Right atrium auricular region (tissue), 2 donors: ENCODE measurements at places on chromosomes 5 and 9.

DNA sequence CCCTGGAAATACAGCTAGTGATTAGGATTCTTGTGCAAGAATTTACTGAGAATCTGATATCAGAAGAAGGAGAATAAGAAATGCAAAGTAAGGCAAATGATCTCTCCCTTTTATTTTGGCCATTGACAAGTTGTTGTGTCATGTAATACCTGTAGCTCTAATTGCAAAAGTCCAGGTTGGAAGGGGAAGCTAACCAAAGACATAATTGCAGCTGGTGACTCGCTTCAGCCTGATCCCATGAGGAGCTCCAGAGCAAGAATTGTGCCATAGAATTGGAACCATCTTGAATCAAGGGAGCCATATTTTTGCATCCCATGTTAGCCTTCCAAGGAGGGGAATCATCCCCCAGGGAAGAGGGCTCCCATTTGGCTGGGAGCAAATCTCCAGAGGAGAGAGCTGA, 149.6 kb upstream of the MOCS2 start:
- H3K4me3 ChIP-seq: no peak overlapping the region
- no peak for DNase-seq
- H3K27me3 ChIP-seq: no peaks in the 10 kb centered on the region
- no peak overlapping the region for H3K27ac ChIP-seq
- no peaks in the 10 kb centered on the region for H3K36me3 ChIP-seq

DNA sequence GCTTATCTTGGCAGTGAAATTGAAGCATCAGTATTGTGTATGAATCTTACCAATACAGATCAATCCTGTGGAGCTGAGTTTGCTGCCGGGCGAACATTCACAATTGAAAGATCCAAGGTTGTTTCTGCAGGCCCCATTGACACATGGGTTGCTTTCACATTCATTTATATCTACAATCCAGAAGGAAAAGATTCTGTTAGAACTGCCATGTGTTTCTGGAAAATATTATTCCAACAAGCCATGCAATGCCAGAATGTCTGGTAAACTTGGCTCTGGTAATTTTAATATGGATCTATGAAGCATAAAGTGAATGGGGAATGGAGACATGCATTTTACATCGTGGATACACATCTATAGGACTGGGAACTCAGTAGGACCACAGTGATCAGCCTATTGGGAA, 180.8 kb downstream of the FBN2 start:
- H3K36me3 ChIP-seq: no peaks in the 10 kb centered on the region
- H3K27me3 ChIP-seq: no peaks in the 10 kb centered on the region
- H3K4me1 ChIP-seq: no peaks in the 10 kb centered on the region

DNA sequence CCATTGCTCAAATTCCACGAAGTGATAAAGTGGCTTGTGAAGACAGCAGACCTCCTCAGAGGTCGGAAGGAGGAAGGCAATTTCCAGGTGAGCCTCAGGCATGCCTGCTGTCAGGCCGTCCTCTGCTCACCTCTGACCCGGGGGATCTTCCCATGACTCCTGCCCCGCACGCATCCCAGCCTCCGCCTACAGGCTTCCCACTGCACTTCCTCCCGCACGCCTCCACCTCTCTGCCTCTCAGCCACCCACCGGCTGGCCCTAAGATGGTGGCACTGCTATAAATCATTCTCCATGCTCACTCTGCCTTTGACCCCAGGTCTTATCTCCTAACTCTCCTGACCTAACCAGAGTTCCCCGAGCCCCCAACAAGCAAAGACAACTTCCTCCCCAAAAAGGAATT, 49.4 kb upstream of the DNAH5 start:
- no peak overlapping the region for H3K4me3 ChIP-seq
- no peak overlapping the region for H3K27ac ChIP-seq
- H3K27me3 ChIP-seq: no peaks in the 10 kb centered on the region
- no peaks in the 10 kb centered on the region for H3K36me3 ChIP-seq
- H3K4me1 ChIP-seq: no peaks in the 10 kb centered on the region

DNA sequence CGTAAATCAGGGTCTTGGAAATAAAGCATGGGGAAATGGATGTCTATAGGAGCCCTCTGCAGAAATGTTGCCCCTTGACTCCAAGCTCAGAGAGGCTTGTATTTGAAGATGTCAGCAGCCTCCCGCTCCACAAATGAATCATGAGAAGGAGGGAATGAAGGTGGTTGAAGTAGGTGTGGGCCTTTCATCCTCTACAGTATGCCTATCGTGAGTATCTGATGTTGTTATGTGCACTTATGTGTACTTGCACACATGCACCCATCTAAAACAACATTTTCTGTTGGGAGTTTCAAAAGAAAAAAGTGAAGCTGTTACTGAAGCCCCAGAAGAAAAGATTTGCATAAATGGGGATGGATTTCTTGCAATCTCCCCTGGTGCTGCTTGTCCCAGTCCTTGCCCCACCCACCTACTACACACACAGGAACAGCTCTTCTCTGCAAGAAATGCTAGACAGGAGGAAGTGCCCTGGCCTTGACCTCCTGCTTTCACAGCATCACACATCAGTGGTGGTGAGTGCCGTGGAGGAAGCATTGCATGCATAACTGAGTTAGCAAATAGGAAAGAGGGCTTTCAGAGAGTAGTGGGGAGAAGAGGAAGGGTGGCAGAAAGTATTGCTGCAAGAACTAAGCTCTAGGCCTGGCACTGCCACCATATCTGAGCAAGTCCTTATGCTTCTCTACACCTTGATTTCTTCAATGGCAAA, 156.1 kb downstream of the SNX18 start:
- H3K27ac ChIP-seq: no peak overlapping the region
- no peaks in the 10 kb centered on the region for H3K4me1 ChIP-seq
- H3K36me3 ChIP-seq: no peaks in the 10 kb centered on the region
- no peak overlapping the region for H3K4me3 ChIP-seq
- H3K27me3 ChIP-seq: no peaks in the 10 kb centered on the region

GRCh38 chr5:121138952-121139351, 674.9 kb downstream of the PRR16 start:
- no peak overlapping the region for H3K27ac ChIP-seq
- H3K36me3 ChIP-seq: no peaks in the 10 kb centered on the region
- H3K4me1 ChIP-seq: no peaks in the 10 kb centered on the region
- no peak overlapping the region for H3K4me3 ChIP-seq
- H3K27me3 ChIP-seq: no peaks in the 10 kb centered on the region

- no peaks in the 10 kb centered on the region for H3K27me3 ChIP-seq
- no peaks in the 10 kb centered on the region for H3K36me3 ChIP-seq
- H3K27ac ChIP-seq: peak overlapping the region; percentile 47
- no peak for DNase-seq
- no peak overlapping the region for H3K4me3 ChIP-seq
Observed at GRCh38 chr5:64595031-64595855, 89.4 kb downstream of the RGS7BP start.

- H3K4me3 ChIP-seq: no peak overlapping the region
- H3K27ac ChIP-seq: no peak overlapping the region
- no peaks in the 10 kb centered on the region for H3K27me3 ChIP-seq
- no peaks in the 10 kb centered on the region for H3K4me1 ChIP-seq
- H3K36me3 ChIP-seq: no peaks in the 10 kb centered on the region
Observed at GRCh38 chr5:100406640-100407039, 128.5 kb upstream of the FAM174A start.

DNA sequence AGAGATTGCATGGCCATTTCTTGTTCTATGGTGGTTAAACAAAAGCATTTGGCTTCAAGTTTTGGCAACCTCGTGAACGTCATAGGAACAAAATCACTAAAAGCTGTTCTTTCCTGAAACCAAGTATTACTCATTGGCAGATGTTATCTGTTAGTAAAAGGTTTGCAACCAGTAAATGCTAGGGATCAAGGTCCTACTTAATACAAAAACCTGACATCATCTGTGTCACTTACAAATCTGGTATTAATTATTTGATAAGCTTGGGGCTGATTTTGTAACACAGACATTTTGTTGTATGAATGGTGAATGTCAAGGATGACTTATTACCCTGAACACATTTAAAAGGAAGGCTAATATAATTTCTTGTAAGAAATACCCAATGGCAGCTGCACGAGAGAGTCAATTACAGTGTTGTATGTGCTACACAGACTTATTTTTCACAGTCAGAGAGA, 486.4 kb upstream of the ZNF608 start:
- no peaks in the 10 kb centered on the region for H3K36me3 ChIP-seq
- H3K4me3 ChIP-seq: no peak overlapping the region
- H3K27ac ChIP-seq: no peak overlapping the region

GRCh38 chr5:93622240-93622885, 39.3 kb downstream of the NR2F1 start:
- peak overlapping the region; percentile 66 for H3K4me3 ChIP-seq
- H3K4me1 ChIP-seq: peaks cover 21% of the 10 kb centered on the region
- no peaks in the 10 kb centered on the region for H3K36me3 ChIP-seq
- H3K27me3 ChIP-seq: no peaks in the 10 kb centered on the region
- H3K27ac ChIP-seq: peak overlapping the region; percentile 86

DNA sequence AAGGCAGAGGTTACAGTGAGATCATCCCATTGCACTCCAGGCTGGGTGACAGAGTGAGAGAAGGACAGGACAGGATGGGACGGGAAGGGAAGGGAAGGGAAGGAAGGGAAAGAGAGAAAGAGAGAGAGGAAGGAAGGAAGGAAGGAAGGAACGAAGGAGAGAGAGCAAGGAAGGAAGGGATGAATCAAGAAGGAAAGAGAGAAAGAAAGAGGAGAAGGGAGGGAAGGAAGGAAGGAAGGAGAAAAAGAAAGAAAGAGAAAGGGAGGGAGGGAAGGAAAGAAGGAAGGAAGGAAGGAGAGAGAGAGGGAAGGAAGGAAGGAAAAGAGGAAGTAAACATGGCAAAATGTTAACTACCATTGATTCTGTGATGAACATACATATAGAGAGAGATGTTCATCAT, 28.8 kb downstream of the SGTB start:
- DNase-seq: no peak
- H3K27me3 ChIP-seq: no peaks in the 10 kb centered on the region
- H3K4me3 ChIP-seq: no peak overlapping the region
- H3K27ac ChIP-seq: no peak overlapping the region

GRCh38 chr9:121686930-121687541, 35.6 kb downstream of the DAB2IP start:
- no peaks in the 10 kb centered on the region for H3K4me1 ChIP-seq
- H3K27me3 ChIP-seq: no peaks in the 10 kb centered on the region
- H3K36me3 ChIP-seq: no peaks in the 10 kb centered on the region

DNA sequence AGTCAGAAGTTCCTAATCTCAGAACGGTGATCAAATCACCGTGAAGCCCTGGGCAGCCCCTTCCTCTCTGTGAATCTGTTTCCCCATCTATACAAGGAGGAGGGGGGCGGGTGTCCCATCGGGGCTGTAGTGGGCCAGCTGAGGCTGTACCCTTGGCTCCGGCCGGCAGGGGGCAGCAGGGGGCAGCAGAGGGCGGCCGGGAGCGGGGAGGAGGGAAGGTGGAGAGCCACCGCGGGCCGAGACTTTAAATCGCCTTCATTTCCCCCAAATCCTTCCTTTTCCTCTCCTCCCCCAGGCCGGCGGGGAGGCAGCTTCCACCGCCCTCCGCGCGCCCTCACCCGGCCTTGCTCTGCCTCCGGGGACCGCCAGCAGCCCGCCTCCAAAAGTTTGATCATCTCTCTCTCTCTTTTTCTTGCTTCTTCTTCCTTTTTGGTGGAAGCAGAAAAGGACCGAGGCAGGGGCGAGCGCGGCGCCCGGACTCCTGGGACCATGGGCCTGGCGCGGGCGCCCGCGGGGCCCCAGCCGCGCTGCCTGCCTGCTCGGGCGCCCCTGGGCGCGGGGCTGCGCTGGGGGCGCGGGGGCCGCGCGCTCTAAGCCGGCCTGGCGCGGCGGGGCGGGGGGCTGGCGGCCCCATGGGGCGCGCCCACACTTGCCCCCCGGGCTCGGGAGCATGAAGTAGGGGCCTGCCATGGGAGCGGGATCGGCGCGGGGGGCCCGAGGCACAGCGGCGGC, at the start of gene COL27A1:
Gene COL27A1, plus strand, starts transcription at position 275 of the 732 bp plus-strand sequence. Its CDS starts 414 bp downstream, at position 689.
- no peaks in the 10 kb centered on the region for H3K4me1 ChIP-seq
- no peaks in the 10 kb centered on the region for H3K36me3 ChIP-seq
- peak within 1 kb of the TSS; percentile 70 for H3K4me3 ChIP-seq
- peak; percentile 79 for DNase-seq

DNA sequence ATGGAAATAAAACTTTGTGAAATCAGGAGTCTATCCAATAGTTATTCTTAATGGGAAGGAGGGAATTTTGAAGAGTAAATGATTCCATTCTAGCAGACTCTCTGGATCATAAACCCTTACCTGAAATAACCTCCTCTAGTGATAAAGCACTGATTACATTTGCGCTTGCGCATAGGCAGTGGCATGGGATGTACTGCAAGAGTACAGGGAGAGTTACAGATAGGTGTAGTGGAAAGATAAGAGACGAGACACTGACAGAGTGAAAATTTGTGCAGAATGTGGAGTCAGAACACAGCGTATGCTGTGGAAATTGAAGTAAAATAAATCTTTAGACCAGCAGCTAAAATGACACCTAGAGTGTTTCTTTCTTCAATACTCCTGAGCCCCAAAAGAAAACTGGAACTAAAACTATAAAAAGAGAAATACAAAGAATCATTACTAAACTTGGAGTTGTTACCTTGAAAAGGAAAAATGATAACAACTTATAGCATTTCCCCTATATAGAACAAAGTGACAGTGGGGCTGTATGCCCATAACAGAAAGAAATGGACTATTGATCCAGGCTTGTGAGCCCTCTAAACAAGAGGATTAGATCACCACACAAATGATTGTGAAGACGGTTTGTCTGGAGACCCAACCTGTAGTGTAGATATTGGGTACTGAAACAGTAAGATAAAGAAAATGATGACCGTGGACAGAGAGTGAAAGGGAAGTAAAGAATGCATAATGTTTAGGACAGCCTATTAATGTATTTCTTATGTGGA, 1471.2 kb upstream of the NUDT12 start:
- H3K4me1 ChIP-seq: no peaks in the 10 kb centered on the region
- no peaks in the 10 kb centered on the region for H3K27me3 ChIP-seq
- H3K4me3 ChIP-seq: no peak overlapping the region

GRCh38 chr5:173793648-173794548, 94.3 kb upstream of the CPEB4 start:
- no peaks in the 10 kb centered on the region for H3K36me3 ChIP-seq
- no peak overlapping the region for H3K4me3 ChIP-seq
- no peaks in the 10 kb centered on the region for H3K27me3 ChIP-seq
- H3K4me1 ChIP-seq: peaks cover 7% of the 10 kb centered on the region
- no peak for DNase-seq

- H3K4me1 ChIP-seq: no peaks in the 10 kb centered on the region
- no peaks in the 10 kb centered on the region for H3K36me3 ChIP-seq
- H3K27ac ChIP-seq: no peak overlapping the region
Observed at GRCh38 chr9:97767891-97768290, 70.8 kb upstream of the XPA start.

- no peak overlapping the region for H3K27ac ChIP-seq
- no peak for DNase-seq
Observed at GRCh38 chr9:14608540-14608939, 84.7 kb downstream of the ZDHHC21 start.

- DNase-seq: no peak
- H3K36me3 ChIP-seq: no peaks in the 10 kb centered on the region
- H3K4me1 ChIP-seq: no peaks in the 10 kb centered on the region
- no peak overlapping the region for H3K4me3 ChIP-seq
- no peaks in the 10 kb centered on the region for H3K27me3 ChIP-seq
Observed at GRCh38 chr9:1606253-1606652, 408.9 kb upstream of the SMARCA2 start.

DNA sequence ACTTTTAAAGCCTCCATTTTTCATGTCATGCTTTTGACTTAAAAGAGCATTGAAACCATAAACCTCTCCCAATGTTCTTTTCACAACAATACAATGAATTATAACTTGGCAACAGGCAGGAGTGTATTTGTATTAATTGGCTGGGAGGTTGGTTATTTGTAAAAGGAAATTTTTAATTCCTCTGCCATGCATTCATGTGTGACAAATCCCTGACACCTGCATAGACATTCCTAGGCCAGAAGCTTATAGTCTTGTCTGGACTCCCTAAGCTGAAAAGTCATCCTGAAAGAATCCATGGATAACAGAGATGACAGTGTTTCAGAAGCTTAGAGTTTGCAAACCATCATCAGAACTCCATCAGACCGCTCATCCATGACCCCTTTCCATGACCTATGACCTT, 76.3 kb upstream of the PTGER4 start:
- DNase-seq: no peak
- H3K27me3 ChIP-seq: no peaks in the 10 kb centered on the region
- H3K36me3 ChIP-seq: no peaks in the 10 kb centered on the region
- H3K4me1 ChIP-seq: no peaks in the 10 kb centered on the region
